ENCODE measurements at places on chromosomes 3 and 15.

DNA sequence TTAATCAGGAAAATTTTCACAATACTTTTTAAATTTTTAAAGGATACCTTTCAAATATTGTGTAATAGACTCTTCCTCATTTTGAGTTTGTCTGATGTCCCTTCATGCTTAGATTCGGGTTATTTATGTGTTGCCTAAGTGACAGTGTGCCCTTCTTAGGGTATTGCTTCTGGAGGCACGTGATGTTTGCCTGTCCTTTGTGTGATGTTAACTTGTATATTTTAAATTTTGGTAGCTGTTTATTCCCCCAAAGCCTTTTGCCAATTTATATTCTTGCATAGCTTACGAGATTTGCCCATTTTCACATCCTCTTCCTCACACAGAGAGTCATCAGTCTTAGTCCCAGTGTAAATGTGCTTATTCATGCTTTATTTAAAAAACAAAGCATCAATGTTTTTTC lies 433.1 kb downstream of the EPHB1 start:
- no peak for DNase-seq

GRCh38 chr3:176490357-176490756 lies 706.9 kb downstream of the TBL1XR1 start:
- DNase-seq: no peak

GRCh38 chr3:49801160-49801559 lies 1.5 kb upstream of the CDHR4 start:
- no peak for DNase-seq

- no peak for DNase-seq
Observed at GRCh38 chr3:160003520-160004128, 15.0 kb downstream of the IL12A start.

GRCh38 chr3:132344666-132345280 lies 27.6 kb downstream of the ACP3 start:
- DNase-seq: no peak

- no peak for DNase-seq
Observed at GRCh38 chr15:69881302-69881670, 216.4 kb downstream of the TLE3 start.

DNA sequence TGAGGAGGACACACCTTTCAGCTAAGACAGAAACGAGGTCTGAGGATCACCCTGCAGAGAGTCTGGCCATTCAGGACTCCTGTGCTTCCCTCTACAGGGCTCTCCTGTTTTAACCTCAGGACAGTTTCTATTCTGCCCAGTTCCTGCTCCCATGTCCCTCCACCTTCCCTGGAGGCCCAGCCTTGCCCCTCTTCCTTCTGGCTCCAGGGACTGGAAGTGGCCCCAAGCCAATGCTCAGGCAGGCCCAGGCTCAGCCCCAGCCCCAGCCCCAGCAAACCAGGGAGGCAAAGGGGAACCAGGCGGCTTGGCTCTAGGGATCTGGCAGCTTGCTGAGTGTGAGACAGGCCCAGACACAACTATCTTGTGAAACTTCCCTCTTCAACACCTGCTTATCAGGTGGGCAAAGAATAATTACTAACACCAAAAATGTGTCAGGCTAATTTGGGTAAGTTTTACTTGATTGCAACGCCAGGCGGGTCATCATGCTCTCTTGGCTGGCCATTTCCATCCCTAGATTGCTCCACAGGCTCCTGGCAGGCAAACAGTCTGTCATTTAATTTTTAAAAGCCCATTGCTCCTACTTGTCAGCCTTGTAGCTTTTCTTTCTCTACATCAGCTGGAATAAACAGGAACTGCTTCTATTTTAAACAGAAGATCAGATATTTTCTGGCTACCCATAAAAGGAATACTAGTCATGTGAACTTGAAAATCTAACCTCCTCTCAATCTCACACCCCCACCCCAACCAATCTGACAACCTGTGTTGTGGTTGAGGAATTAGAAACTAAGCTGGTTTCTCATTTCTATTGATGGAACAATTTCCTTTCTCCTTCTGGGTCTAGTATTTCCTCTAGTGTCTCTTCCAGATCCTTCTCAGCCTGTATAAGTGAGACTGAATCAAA lies 33.5 kb downstream of the UPK1B start:
- DNase-seq: no peak

DNA sequence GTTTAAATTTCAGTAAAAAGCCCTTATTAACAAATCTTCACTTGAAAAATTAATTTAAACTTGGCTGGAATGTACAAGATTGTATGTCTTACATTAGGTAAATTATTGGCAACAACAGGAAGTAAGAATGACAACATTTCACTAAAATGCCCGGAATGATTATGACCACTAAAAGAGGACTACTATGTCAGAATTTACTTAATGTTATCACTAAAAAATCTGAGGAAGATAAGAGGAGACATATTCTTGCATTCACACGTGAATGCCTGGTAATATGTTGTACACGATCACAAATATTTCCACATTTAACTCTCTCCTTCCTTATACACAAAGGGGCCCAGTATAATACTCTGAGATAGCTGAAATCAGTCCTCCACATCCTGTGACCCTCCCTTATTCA lies 29.7 kb downstream of the VGLL3 start:
- DNase-seq: no peak

DNA sequence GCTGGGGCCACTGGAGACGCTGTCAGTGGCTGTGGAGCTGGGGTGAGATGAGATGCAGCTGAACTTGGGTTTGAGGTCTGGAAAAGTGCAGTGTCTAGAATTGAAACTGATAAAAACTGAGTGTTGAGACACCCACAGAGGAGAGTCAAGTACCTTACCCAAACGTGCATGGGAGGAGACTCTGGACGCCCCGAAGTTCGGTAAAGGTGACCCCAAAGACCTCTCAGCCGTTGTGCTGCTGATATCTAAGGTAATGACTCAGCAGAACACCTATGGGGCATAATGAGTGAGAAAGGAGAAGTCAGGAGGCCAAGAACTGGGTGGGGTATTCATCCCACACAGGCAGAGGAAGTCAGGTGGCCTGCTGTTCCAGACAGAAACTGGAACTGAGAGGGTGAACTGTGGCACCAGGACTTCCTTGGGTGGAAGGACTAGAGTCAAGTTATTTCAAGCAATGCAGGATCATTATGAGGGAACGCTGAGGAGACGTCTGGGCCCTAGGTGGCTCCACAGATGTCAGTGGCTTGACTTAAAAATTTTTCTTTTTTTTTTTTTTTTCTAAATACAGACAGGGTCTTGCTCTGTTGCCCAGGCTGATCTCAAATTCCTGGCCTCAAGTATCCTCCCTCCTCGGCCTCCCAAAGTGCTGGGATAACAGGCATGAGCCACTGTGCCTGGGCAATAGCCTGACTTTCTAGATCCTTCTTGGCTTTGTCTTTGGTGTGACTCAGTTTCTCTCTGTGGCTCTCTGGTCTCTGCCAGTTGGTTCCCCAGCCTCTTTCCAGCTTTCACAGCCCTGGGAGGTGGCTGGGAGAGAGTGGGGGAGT lies 67.6 kb upstream of the GCNT3 start:
- DNase-seq: no peak

DNA sequence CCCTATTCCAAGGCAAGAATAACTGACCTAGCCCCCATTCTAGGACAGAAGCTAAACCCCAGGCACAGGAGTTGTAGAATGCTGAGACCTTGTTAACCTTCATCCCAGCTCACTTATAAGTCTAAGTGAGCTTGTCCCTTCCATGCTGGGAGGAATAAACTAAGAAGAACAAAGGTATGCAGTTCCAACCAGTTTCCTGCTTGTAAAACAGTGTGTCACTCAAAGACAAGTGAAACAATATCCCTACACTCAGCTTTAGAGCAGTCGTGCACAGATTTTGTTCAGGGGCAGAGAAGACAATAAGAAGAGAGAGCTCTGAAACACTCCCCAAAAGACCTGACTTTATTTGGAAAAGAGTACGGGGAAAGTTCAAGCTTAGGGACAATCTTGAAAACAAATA lies 292.1 kb downstream of the CGGBP1 start:
- no peak for DNase-seq

GRCh38 chr15:20295238-20295811 lies 246.3 kb downstream of the GOLGA6L6 start:
- DNase-seq: no peak

DNA sequence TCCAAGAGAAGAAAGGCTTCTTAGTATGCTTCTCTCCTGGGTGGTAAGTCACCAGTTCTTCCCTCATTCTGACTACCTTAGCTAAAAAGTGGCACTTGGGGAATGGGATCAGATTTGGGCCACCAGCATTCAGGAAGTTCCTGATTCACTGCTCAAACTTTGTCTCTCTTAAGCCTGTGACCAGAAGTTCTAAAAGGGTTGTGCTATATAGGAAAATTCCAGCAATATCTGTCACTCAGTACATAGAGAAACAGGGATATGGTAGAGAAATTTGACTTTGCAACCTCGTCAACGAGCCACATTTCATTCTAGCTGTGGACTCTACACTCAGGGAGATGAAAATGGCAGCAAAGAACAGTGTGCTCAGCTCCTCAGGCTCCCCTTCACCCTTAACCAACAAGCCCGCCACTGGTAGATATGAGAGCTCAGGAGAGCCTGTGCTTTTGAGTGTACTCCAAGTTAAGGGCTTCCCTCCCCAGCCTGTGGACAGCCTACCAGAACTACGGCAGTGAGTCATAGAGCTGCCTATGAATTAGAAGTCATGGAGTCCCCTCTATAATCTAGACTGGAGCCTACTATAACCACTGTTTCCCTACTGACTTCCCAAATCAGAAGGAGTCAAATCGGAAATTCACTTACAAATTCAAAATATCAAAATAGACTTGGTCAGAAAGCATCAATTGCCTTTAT lies 52.6 kb upstream of the MYO5C start:
- DNase-seq: no peak

- no peak for DNase-seq
Observed at GRCh38 chr15:50358845-50359244, 3.8 kb upstream of the GABPB1 start.

All from stimulated activated CD4-positive, alpha-beta T cell treated with anti-CD3 and anti-CD28 coated beads, Interleukin-1b, Interleukin-23, amount 100 ng/mL, for 1 hour (primary cell).